CD4-positive, alpha-beta T cell treated with Interleukin-6 at 100 ng/mL for 8 hours (primary cell): ENCODE measurements at places on chromosomes 1 and 21.

DNA sequence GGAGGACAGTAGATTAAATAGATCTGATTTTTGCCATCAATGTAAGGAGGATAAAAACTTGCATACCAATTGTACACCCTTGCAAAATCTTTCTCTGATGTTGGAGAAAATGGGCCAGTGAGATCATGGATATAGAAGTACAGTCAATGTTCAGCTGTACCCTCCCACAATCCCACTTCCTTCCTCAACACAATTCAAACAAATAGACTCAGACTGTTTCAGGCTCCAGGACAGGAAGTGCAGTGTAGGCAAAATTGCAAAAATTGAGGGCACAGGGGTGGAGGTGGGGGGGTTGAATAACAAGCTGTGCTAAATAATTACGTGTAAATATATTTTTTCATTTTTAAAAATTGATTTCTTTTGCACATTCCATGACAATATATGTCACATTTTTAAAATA, 3.9 kb upstream of the IFI44 start:
- peak; percentile 54 for DNase-seq

- no peak for DNase-seq
Measured at GRCh38 chr1:77668924-77669449, 13.5 kb downstream of the ZZZ3 start.

GRCh38 chr1:77047978-77048614, 171.1 kb downstream of the PIGK start:
- DNase-seq: no peak

DNA sequence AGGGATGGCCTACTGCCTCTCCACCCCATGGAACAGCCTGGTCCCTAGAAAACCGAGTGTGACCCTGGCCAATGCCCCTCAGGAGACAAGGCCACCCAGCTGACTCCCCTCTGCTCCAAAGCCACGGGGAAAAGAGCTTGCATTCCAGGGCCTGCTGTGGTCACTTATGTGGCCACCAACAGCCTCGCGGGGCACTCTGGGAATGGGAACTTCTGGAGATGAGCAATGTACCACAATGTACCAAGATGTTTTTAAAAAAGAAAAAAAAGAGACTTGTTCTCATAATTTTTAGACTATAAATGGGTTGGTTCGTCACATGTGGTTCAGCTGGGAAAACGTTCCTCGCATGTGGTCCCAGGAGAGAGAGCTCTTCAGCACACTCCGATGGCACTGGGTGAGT, 62.8 kb downstream of the SLC66A1 start:
- DNase-seq: no peak

GRCh38 chr1:205663286-205663936, 16.9 kb downstream of the SLC45A3 start:
- no peak for DNase-seq

- DNase-seq: no peak
Measured at GRCh38 chr1:22782406-22782805, 71.8 kb downstream of the EPHB2 start.

DNA sequence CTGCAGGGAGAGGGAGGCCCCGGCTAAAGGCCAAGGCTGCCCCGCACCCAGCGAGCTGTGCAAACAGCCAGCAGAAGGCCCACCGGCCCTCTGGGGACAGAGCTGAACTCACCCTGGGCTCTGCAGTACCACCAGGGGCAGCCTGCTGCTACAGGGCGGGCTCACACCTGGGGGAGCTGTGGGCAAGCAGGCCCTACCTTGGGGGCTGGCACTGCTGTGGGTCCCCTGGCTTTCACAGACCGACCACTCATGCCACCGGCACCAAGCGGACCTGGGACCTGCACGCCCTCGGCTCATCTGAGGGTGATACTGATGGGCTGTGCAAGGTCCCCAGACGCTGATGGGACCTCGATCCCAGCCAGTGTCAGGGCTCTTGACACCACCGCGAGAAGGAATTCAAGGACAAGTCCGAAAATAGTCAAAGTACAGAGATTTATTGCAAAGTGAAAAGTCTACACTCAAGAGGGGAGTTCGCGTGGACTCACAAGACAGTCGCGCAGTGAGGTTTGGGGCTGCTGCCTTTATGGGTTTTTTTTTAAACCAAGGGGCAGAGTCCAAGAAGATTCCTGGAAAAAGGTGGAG, 61.0 kb upstream of the ADARB1 start:
- no peak for DNase-seq

GRCh38 chr1:208189183-208189582, 55.0 kb downstream of the PLXNA2 start:
- DNase-seq: no peak

DNA sequence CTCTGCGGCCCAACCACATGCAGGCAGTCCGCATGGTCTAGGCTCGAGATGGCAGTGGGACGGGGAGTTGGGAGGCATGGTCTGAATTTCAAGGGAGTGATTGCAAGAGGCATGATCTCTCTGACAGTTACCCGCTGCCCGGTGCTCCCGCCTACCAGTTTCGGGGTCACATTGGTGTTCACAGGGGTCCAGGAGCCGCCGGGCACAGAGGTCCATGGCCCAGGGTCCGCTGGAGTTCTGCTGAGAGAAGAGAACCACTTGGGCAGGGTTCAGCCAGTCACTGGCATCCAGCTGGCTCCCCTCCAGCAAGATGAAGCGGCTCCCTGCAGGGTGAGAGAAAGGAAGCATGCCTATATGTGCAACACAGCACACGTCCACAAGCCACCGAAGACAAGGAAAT, 141.3 kb downstream of the ASTN1 start:
- DNase-seq: no peak

DNA sequence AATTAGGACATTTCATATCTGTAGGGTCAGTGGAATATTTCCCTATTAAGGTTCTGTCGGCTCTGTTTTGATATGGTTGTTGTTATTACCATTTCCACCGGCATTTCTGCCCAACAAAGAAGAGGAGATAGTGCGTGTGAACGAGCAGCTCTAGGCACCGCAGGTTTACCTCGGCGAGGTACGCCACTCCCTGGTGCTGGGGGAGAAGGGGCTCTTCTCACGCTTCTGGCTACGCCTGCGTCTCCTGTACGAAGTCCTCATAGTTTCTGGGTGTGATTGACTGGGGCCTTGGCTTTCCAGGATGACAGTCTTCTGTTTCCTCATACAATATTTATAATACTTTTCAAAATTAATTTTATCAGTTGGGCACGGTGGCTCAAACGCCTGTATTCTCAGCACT, 54.4 kb upstream of the DIP2A start:
- no peak for DNase-seq
